ENCODE measurements at places on chromosomes 1 and 21.
A peak's percentile ranks its signal among the peaks of the same experiment; 100 is the strongest.

DNA sequence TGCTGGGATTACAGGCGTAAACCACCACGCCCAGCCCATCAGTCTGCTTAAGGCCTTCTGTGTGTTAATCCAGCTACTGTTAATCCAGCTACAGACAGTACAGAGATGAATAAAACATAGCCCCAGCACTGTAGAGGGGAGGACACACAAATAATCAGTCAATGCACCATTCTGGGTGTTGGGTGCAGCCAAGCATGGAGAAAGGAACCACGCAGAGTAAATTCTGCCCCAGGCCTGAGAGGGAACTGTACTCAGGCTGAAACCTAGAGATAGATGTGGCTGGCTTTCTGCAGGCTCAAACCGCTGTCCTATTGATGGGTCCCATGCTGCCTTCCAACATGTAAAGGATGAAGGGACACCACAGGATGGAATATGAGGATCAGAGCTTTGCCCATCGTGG, 136.8 kb upstream of the IGSF21 start:
- no peak for DNase-seq

GRCh38 chr21:45309069-45309986, 21.6 kb upstream of the POFUT2 start:
- peak; percentile 74 for DNase-seq

GRCh38 chr1:103211073-103211472, 102.8 kb upstream of the COL11A1 start:
- peak; percentile 59 for DNase-seq

GRCh38 chr1:68121536-68121935, 71.1 kb upstream of the DIRAS3 start:
- DNase-seq, result peak; percentile 82

DNA sequence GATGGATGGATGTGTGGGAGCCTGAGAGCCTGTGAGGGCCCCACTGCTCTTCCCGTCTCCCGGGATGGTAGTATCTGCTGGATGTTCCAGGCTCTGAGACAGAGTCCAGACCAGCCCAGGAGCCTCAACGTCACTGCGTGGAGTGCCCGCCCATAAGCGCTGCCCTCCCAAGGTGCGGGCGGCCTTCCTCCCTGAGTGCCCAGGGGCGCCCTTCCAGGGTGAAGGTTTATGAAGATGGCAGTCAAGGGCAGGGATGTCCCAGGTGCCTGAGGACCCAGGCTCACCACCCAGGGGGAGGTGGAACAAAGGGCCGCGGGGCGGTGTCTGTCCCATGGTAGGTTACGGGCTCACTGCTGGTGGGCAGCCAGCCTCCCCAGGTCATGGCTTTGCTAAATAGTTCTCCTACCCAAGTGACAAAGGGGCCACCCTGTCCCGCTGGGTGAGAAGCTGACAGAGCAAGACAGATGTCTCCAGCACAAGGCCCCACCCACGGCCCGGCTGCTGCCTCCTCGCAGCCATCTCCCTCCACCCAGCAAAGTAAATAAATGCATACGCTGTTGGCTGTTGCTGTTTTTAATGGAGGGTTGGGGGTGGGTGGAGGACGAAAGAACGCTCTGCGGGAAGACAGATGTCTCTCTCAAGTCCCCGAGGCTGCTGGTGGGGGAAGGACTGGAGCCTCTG, 9.0 kb upstream of the GPR153 start:
- DNase-seq, result no peak

DNA sequence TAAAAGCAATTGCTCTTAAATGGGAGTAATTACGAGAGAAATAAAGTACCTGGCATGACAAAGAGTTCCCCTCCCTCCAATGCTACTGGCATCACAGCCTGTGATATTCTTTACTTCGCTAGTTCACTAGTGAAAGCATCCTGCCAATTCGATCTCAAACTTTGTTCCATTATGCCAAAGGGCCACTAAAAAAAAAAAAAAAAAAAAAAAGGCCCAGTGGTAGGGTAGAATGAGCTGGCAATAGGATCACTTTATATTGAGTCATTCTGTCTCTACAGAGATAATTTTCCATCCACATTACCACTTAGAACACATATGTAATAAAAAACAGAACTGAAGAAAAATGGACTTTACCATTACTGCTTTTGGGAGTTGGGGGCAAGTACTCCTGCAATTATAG, 11.2 kb downstream of the PUM1 start:
- DNase-seq, result peak; percentile 33

DNA sequence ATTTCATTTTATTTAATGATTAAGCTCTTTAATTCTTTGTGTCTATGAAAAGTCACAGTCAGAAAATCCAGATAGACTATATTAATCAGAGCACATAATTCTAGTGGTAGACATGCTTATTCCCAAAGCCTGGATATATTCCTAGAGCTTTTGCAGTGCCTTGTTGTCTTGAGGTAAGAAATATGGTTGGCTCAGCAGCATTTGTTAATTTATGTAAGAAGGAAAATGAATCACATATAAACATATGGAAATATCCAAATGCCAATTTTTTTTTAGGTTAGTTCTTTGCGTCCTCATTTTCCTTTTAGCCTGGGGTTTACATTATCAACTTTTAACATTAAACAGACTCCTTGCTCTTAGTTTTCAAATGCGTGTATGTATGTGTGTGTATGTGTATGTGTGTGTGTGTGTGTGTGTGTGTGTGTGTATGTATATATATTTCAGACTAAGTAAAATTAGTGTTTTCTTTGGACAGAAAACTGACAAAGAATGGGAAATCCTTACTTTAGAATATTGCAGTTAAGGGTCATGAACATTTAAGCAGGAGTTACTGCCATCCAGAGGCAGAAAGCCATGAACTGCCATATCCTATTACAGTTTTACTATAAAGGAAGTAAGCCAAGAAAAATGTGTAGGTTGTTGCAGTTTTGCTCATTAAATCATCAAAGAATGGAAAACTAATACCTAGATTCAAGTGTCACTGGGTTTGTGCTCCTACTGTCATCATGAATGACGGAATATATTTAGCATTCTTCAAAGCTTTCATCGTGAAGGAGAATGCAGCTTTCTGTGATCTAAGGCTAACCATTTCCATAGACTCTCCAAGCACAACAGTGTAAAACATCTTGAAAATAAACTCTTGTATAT, 477.1 kb upstream of the NR5A2 start:
- peak; percentile 18 for DNase-seq

All from EH (cell line).